Kidney capillary endothelial cell (primary cell): ENCODE measurements at places on chromosomes 3 and 15.

DNA sequence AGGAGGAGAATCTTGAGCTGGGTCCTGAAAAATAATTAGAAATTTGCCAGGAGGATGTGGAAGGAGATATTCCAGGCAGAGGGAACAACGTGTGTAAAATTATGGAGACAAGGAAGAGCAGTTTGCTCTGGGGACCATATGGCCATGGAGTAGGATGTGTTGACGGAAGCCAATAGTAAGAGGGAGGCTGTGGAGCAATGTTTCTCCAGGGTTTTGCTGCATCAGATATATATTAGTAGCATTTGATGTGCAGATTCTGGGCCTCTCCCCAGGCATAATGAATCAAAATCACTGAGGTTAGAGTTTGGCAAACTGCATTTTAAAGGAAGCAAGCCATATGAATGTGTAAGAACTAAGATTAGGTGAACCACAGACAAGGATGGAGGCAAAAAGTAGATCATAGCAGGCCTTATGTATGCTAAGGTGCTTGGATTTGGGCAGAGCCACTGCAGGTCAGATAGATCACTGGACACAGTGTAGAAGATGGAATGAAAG, 192.9 kb upstream of the IL12A start:
- no peak for DNase-seq

- DNase-seq, result no peak
Measured at GRCh38 chr3:18122264-18122663, 302.9 kb downstream of the SATB1 start.

DNA sequence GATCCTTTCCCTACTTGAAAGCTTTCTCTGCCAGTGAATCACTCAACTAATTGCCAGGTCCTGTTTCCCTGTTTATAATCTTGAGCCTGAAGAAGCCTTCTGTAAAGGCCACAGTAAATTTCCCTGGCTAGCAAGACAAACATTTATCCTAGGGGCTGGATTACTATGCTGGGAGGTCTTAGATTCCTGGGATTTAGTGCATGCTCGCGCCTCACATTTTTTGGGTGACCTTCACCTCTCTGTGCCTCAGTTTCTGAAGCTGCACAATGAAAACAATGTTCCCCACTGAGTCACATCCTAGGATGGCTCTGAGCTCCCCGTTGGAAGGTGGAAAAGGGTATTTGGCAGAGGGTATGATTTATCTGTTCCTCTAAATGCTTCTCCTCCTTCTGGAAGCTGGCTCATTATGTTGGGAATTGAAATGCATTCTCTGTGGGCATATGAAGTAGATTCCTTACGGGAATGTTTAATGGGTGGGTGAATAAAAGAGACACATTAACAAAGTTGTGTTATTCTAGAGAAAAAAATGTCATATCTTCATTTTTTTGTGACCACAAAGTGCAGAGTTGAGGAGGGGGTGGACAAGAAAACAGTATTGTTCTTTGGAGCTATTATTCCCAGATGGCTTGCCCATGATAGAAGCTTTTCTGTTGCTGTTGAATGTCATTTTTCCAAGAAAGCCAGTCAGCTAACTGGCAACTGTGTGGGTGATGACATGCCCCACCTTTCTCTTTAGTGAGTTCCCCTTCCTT, 32.4 kb downstream of the LSM3 start:
- DNase-seq, result no peak

DNA sequence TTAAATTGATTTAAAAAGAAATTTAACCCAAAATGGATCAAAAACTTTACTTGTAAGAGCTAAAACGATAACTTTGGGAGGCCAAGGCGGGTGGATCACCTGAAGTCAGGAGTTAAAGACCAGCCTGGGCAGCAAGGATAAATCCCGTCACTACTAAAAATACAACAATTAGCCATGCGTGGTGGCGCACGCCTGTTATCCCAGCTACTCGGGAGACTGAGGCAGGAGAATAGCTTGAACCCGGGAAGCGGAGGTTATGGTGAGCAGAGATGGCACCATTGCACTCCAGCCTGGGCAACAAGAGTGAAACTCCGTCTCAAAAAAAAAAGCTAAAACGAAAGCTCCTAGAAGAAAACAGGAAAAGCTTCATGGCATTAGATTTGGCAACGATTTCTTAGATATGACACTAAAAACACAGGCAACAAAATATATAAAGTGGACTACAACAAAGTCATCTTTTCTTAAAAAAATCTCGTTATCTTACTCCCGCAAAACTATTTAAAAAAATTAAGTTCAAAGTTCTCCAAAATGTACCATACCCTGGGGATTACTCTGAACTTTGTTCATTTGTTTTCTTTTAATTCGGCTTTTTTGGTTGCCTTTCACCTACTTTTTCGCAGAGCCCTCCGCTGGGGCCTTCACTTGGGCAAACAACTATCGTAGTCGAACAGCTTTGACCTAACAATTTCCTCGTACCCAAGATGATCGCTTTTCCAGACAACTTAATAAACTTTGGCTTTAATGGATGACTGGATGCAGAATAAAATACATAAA, 2.9 kb downstream of the HDDC3 start:
- DNase-seq, result no peak

DNA sequence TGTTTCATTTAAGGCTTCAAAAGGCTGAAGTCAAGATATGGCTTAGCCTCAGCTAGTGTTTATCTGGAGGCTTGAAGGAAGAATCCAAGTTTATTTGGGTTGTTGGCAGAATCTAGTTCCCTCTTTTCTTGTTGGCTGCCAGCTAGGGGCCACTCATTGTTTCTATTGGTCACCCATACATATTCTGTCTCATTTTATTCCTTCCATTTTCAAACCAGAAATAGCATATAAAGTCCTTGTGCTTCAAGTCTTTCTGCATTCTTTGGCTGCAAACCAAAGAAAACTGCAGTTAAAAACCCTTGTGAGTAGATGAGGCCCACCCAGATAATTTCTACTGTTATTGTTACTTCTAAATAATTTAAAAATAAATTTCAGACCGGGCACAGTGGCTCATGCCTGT, 301.7 kb downstream of the OXSM start:
- no peak for DNase-seq

- DNase-seq, result no peak
Measured at GRCh38 chr3:172454180-172454579, 5.9 kb upstream of the GHSR start.

DNA sequence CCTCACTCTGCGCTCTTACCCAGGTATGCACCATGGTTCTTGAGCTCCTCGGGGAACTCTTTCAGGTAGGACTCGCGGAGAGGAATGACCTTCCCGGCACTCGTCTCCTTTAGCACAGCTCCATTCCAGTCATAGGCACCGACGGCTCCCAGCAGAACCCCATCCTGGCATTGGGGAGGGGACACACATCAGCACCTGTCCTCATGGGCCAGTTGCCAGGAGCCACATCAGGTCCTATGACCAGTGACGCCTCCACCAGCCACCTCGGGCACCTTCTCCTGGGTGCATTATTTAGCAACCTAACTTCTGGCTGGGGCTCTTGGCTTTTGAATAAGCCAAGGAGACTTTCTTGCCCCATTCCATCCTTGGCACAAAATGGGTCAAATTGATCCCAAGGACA, 61.9 kb downstream of the FEM1B start:
- DNase-seq, result no peak

DNA sequence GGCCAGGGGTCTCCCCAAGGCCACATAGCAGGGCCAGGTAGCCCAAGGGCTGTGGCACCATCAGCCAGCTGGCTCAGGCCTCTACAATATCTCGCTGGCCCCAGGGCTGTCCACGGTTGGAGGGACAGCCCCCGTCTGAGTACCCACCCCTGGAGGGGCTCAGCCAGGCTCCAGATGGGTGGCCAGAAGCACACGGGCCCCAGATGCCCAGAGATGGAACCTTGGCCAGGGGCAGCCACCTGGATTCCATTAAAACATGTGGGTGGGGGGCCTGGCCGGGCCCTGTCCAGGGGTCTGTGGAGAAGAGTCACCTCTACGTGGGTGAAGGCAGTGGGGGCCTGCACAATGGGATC, 8.4 kb downstream of the CSPG4 start:
- DNase-seq, result no peak

GRCh38 chr3:40287248-40287647, 22.3 kb upstream of the EIF1B start:
- DNase-seq, result no peak

- no peak for DNase-seq
Measured at GRCh38 chr3:124577494-124578167, 152.6 kb upstream of the UMPS start.

DNA sequence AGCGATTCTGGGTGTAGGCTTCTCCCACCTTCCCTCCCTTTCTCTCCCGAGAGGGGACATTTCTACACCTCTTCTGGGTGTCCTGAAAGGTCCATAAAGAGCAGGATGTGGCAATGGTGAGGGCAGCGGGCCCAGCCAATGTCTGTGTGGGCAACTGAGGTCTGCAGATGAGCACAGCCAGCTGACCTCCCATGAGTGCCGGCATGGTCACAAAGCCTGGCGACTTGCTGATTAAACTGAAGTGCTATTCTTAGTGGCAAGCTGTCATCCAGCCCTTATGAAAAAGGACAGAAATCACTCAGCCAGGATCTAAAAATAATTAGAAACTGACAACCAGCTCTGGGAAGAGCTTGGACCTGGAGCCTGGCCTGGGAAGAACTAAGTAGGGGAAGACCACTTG, 124.3 kb upstream of the RGMA start:
- no peak for DNase-seq

DNA sequence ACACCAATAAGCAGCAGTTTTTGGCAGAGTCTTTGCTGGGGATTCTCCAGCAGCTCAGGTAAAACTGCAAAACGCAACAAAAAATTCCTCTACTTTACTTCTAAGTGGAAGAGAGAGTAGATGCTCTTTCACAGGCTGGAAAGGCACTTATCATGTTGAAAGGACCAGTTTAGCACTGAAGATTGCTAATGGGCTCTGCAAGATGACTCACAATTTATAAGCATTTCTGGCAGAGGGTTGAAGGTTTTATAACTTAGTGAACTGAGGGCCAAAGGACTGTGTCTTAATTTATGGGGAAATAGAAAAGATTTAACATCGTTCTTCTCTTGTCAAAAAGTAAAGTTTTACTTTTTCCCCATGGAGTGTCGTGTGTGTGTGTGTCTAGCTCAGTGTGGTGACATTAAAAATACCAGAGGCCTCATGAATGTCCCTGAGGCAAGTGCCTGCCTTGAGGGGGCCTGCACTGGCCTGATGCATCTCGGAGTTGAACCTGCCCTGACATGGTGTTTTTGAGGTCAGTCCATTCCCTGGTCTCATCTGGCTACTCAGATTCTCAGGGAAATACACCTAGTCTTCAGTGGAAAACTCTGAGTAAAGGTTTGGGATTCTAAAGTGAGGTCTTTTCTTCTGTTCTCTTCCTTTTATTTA, 1092.0 kb downstream of the NAALADL2 start:
- no peak for DNase-seq

DNA sequence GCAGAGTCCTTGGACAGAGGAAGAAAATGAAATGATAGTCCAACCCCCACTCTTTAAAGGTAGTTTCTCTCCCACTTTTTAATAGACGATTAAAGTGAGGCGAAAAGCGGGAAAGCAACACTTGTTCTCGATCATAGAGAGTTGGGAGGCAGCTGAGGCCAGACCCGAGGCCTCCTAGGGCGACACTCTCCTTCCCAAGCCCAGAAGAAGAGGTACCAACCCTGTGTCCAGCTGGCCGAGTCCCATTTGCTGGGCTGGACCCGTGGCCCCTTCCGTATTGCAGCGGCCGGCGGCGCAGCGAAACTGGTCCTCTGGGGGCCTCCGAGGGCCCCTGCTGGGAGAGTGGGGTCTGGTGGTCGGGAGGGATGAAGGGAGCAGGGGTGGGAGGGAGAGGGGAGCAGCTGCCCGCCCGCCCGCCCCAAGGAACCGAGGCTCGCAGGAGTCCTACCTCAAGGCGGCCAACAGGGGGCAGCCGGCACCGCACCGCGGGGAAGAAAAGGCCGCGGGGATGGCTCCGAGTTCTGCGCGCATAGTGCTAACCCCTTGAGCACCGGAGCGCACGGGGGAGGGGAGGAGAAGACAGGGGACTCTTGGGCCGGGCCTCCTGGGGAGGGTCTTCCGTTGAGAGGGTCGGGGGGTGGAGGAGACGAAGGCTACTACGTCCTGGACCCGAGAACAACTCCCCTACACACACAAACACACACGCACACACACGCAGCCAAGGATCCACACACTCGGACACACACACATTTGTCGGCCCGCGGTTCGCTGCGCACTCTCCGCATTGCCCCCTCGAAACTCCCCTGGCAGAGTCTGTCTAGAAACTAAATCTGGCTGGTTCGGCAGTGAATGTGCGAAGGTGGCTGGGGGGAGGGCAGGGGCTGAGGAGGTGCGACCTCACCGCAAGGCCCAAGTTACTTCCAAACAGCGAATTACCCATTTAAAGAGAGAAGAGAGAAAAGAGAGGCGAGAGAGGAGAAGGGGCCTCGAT, 2.0 kb downstream of the WNT5A start:
- peak; percentile 66 for DNase-seq

- peak; percentile 12 for DNase-seq
Measured at GRCh38 chr3:161305095-161305991, 66.0 kb downstream of the SPTSSB start.

GRCh38 chr15:27260523-27260922, 289.5 kb downstream of the GABRG3 start:
- no peak for DNase-seq

DNA sequence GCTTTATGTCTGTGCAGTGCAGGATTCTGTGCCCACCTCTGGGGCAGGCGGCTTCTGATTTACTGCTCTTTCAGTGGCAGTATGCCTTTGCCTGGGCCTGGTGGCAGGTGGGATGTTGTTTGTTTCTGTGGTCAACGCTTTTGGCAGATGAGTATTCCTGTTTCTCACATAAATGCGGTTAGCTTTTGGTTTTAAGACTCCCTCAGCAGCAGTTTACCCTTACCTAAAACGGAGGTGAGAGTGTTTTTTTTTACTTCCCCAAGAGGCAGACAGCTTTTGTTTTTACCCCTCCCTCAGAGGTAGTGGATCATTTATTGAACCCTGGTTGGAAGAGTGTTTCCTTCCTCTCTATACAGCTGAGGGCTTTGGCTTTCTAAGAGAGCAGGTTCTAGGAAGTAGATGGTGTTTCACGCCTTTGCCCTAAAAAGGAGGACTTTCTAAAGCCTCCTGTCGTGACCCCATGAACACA, 134.1 kb upstream of the PLSCR5 start:
- DNase-seq, result no peak

- DNase-seq, result no peak
Measured at GRCh38 chr15:100785181-100786138, 94.2 kb upstream of the ALDH1A3 start.

DNA sequence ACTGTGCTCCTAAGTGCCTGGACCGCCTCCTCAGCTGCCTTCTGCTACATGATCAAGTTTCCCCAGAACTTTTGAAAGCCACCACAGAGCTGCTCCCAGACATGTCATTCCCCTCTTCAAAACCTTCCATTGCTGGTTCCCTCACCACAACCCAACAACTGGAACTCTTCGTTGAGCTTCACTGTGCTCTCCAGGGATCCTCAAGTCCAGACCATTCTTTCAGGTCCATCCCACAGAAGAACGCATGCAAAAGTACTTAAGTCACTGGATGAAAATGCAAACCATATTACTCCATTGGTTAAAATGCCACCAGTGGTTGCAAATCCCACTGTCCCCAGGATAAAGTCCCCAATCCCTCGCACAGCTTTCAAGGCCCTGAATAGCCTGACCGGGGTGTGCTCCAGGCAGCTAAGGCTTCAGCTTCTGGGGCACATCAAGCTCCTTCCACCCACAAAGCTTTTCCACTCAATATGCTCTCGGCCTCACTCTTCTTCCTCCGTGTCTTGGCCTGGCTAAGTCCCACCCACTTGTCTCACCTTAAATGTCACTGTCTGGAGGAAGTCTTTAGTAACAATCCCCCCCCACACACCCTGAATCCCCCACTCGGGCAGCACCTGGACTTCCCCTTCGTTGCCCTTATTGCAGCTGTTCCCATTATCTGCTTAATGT, 84.8 kb downstream of the XXYLT1 start:
- DNase-seq, result no peak

GRCh38 chr3:49717959-49718857, 1.3 kb downstream of the AMIGO3 start:
- peak; percentile 2 for DNase-seq

- no peak for DNase-seq
Measured at GRCh38 chr15:68279779-68280753, 2.5 kb downstream of the FEM1B start.
